Body of pancreas (tissue), 4 donors: ENCODE measurements at places on chromosomes 3 and 15. TPM values are rescaled to one million over a fixed set of nuclear protein-coding genes. Genes with fewer than 3 reads are reported as not detected.

The CRYGS gene
- total RNA-seq, result 5.9 TPM

The ZNF80 gene
- total RNA-seq, result not detected

The DNAJB11 gene
- total RNA-seq, result 76.5 TPM

The SLC6A1 gene
- 0.66 TPM for total RNA-seq

The HOMER2 gene
- total RNA-seq, result 331 TPM

The CSTA gene
- total RNA-seq, result not detected

The PTH1R gene
- total RNA-seq, result 1.8 TPM

The OSTN gene
- not detected for total RNA-seq

The ALDH1A3 gene
- 19.5 TPM for total RNA-seq

The PRSS50 gene
- 3.1 TPM for total RNA-seq

The CP gene
- 5.7 TPM for total RNA-seq

The SCAANT1 gene
- not detected for total RNA-seq

The ATP2B2 gene
- 0.52 TPM for total RNA-seq

The FOXB1 gene
- total RNA-seq, result not detected

The IQSEC1 gene
- 42.2 TPM for total RNA-seq

The XIRP1 gene
- not detected for total RNA-seq

The PSTPIP1 gene
- 3.6 TPM for total RNA-seq

The B3GALNT1 gene
- total RNA-seq, result 7.0 TPM

The PTX3 gene
- total RNA-seq, result 13.5 TPM

The CHMP2B gene
- 22.1 TPM for total RNA-seq

The TMEM42 gene
- 14.3 TPM for total RNA-seq
